Testis (tissue), 5 donors: ENCODE measurements at places on chromosomes 6 and 20.
A peak's percentile ranks its signal among the peaks of the same experiment; 100 is the strongest.

- no peak for DNase-seq
Observed at GRCh38 chr6:82178077-82178758, 69.3 kb downstream of the IBTK start.

GRCh38 chr20:49814057-49814694 is 1.5 kb downstream of the SLC9A8 start:
- DNase-seq, result no peak

DNA sequence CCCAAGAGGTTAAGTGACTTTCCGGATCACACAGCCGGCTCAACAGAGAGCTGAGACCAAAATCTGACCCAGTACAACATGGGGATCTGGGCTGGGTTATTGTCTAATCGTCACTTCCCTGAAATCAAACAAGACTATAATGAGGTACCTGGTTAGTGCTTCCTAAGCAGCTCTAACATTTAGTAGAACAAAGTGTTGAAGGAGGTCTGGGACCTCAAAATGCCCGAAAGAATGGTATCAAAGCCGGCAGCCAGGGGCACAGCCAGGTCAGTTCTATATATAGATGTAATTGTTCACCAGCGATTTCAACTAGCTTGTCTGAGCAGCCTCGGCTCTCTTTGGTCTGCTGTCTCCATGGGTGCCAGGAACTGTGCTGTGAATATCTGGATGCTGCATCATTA is 245.5 kb upstream of the ECI2 start:
- no peak for DNase-seq

DNA sequence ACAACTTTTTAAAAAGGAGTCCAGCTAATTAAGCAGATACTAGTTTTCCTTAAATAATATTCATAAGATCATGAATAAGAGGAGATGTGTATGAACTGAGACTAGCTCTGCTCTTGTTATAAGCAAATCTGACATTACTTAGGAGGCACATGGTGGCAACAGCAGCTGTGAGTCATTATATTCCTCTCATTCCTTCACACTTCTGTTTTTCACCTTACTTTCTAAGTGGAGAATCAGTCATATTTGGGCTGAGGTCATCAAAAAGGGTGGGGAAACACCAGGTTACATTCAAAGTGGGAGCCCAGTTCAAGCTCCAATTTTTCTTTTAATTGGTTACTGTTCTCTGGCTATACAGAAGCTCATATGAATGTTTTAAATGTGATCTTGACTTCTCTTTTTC is 6.0 kb upstream of the RIPPLY2 start:
- DNase-seq, result no peak

- no peak for DNase-seq
Observed at GRCh38 chr6:135298455-135298854, 117.3 kb downstream of the MYB start.

GRCh38 chr6:37732688-37733087 is 35.0 kb upstream of the MDGA1 start:
- no peak for DNase-seq

GRCh38 chr20:59939052-59939878 is 840 bp downstream of the PPP1R3D start:
- DNase-seq, result peak; percentile 23

DNA sequence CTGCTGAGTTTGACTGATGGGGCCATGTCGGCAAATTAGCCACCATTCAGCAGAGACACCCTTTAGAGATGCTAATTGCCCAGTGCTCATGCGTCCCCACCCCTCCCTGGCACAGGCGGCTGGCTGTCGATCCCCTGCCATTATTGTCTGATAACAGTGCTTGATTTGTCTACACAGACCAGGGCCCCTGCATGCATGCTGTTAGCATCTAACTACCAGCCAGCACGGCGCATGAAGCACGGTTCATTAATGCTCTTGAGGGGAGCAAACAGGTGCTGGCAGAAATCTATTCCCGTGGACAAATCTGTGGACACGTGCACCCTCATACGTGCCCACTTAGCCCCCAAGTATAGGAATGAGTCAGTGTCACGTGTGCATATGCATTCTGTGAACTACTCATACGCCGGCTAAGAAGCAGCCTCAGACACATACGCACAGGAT is 32.2 kb downstream of the KCNB1 start:
- no peak for DNase-seq

DNA sequence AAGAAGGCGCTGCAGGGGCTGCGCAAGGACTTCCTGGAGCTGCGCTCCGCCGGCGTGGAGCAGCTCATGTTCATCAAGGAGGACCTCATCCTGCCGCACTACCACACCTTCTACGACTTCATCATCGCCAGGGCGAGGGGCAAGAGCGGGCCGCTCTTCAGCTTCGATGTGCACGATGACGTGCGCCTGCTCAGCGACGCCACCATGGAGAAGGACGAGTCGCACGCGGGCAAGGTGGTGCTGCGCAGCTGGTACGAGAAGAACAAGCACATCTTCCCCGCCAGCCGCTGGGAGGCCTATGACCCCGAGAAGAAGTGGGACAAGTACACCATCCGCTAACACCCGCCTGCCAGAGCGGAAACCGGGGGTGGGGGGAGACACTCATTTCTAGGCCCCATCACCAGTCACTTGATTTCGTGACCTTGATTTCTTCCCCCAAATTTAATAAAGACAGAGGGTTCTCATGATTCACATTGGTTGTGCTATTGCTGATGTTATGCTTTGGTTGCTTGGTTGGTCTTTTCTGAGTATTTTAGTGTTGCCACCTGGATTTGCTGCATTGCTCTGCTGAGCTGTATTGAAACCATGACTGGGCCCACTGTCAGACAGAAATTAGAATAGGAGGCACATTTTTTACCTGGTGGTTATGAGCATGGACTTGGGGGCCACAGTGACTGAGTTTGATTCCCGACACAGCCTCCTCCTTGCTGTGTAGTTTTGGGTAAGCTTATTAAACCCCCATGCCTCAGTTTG is 1.5 kb downstream of the FAM50B start:
- DNase-seq, result no peak

DNA sequence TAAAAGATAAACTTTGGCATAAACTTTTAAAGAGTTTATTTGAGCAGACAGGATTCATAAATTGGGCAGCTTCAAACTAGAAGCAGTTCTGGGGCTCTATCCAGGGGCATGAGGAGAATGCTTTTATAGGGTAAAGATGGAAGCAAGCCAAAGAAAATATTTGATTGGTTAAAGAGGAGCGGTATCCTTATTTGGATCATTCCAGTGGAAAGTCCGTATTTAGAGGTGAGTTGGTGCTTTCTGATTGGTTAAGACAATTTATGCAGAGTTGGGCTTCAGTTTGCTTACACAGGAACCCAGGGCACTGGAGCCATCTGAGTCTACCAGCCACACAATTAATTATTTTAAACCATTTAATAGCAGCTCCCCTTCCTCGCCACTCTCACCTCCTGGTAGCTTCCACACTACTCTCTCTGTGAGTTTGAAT is 37.9 kb upstream of the RNF217 start:
- no peak for DNase-seq

DNA sequence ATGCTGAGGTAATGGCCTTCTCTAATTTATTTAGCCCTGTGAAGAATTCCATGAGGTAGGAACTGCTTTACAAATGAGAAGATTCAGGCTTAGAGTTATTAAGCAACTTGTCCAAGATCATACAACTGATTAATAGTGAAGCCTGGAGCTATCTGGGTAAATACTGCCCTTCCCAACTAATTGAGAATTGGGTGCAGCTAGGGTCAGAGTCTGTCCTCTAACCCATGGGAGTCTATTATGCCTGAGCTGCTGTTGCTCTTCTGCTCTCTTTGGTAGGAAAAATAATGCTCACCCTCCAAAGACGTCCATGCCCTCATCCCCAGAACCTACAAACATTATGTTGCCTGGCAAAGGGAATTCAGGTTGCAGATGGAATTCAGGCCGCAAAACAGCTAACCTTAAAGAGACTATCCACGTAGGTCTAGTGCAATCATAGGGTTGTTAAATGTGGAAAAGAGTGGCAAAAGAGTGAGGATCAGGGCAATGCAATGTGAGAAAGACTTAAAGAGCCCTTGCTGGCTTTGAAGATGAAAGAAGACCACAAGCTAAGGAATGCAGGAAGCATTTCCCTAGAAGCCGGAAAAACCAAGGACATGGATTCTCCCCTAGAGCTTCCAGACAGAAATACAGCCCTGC is 90.1 kb downstream of the SPTLC3 start:
- no peak for DNase-seq

- DNase-seq, result peak; percentile 62
Observed at GRCh38 chr6:21664314-21665109, 71.0 kb downstream of the SOX4 start.

DNA sequence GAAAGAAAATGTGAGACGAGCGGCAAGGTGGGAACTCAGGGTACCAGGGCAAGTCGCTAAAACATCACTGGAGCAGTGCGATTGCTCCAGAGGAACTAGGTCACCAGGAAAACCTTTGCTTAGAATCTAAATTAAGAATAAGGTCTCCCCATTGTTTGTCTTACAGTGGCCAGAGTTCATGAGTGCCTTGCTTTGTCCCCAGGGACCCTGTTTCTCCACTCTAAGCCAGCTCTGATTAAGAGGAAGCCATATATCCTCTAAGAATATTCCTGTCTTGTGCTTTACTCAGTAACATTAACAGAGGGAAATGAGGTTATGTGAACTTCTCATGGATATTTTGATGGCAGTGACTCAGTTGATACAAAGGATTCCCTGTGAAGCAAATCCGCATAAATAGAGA is 305.8 kb downstream of the CD83 start:
- no peak for DNase-seq

DNA sequence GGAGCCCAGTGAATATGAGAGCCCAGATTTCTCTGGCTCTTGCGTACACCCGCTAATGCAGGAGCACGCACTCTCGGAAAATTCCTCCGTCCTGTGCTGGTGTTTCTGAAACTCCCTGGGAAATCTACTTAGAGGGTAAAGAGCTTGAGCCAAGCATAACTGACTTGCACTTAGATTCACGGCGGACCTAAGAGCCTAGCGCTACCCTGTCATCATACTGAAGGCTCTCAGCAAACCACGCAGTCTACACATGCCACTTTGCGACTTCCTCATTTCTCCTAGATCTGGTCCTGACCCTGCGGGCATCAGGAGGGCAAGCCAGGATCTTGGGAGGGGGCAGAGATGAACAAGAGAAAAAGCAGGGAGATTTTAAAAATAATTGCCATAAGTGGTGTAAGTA is 324.7 kb downstream of the CD83 start:
- DNase-seq, result no peak

GRCh38 chr6:89140347-89141156 is 5.3 kb upstream of the PM20D2 start:
- no peak for DNase-seq

DNA sequence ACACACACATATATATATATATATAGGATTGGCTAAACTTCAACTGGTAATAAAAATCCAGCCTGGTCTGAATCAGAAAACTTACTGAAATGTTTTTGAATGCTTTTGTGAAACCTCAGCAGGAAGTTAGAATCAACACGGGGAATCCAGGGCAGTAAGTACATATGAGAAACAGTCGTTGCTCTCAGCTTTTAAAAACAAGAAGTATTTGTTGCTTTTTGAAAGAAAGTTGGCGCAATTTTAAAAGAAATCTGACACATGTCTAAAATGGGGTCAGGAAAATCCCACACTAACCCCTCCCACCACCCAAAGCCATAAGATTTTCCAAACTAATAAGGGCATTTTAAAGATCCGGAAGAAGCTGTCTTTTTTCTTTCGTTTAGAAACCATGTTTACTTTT is 11.5 kb upstream of the CCDC170 start:
- no peak for DNase-seq

DNA sequence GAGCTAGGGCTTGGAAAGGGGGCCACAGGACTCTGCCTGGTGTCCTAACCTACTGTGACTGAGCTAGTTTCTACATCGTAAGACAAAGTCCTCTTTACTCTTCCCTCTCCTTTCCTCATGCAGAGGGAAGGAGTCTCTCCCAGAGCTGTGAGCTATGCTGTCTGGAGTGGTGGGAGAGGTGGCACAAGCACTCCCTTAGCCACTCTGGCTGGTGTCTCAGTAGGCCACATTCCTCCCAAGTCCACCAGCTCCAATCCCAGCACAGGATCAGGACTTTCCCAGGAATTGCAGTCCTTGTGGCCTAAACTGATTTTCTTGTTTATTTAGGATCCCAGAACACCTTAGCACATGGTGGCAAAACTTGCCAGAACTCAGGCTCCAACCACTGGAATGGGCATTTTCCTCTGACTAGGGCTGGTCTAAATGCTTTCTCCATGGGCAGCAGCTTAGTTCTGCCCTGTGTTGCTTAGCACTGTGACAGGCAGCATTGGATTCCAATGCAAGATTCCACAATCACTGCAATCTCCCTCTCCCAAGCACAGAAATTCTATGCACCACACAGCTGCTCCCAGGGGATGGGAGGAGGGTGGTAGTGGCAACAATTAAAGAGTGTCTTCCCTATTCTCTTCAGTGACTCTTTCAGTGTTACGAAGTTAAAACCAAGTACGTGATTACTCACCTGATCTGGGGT is 733.3 kb downstream of the HACE1 start:
- no peak for DNase-seq

GRCh38 chr6:9484686-9485085 is 930.2 kb downstream of the TFAP2A start:
- no peak for DNase-seq

GRCh38 chr6:25366903-25367545 is 87.8 kb downstream of the CARMIL1 start:
- DNase-seq, result no peak

GRCh38 chr6:123830120-123830519 is 26.5 kb downstream of the NKAIN2 start:
- no peak for DNase-seq

GRCh38 chr6:161414180-161414579 is 140.3 kb upstream of the AGPAT4 start:
- no peak for DNase-seq

GRCh38 chr20:62621251-62622110 is 20.8 kb upstream of the SLCO4A1 start:
- no peak for DNase-seq

- no peak for DNase-seq
Observed at GRCh38 chr20:62907384-62908317, 18.7 kb downstream of the DIDO1 start.

- no peak for DNase-seq
Observed at GRCh38 chr6:129671442-129672340, 38.3 kb downstream of the ARHGAP18 start.

DNA sequence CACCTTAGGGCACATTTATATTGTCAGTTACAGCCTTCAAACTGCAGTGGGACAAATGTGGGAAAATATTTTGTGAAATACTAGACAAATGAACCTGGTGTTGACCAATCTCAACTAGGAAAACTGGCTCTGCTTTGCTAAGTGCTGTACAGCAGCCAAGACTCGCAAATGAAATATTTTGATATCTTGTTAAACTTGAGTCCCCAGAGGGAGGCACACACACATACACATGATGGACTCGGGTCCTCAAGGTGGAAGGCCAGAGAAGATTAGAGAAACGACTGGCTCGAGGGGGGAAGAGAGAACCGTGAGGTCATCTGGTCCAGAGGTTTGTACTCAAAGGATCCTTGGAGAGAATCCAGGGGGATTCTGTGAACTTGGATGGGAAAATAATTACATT is 67.3 kb upstream of the JAG1 start:
- no peak for DNase-seq

GRCh38 chr20:57612916-57613315 is 7.3 kb downstream of the ZBP1 start:
- no peak for DNase-seq

- no peak for DNase-seq
Observed at GRCh38 chr6:99002831-99003230, 55.1 kb upstream of the FBXL4 start.
